Stimulated activated CD4-positive, alpha-beta T cell treated with anti-CD3 and anti-CD28 coated beads, TNF-alpha, amount 100 ng/mL, for 48 hours (primary cell): ENCODE measurements at places on chromosomes 16 and 17.

DNA sequence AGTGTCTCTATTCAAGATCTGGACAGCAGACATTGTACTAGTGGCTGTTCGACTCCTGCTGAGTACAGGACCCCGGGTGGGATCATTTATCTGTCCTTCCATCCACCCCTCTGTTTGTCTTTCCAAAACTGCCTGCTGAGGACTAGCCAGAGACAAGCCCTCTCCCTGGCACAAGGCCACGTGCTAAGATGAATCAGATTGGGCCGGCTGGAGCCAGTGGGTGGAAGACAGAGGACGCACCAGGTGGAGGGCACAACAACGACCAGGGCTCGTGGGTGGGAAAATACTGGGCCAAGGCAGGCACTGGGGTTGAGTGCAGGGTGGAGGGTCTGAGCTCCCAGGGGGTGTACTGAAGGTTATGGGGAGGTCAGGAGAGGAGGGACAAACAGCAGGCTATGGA lies 1.4 kb upstream of the CA7 start:
- DNase-seq, result no peak

DNA sequence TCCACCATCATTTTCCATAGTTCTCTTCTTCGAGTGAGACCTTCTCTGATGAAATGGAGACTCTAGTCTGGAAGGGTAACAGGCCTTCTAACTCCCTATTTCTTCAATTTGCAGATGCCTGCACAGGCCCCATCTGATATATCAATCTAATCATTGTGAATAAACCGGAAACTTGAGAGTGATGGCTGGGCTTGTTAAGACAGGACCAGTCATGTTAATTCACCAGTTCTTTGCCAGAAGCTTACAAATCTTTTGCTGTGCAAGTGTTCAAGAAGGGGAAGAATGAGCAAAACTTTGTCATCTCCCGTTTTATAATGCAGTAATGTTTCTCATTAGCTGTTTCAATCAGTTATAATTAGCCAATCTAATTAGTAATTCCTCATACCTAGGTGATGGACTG lies 1561.3 kb upstream of the GOT2 start:
- DNase-seq, result no peak

GRCh38 chr17:44587339-44587738 lies 30.1 kb downstream of the FZD2 start:
- DNase-seq, result no peak

DNA sequence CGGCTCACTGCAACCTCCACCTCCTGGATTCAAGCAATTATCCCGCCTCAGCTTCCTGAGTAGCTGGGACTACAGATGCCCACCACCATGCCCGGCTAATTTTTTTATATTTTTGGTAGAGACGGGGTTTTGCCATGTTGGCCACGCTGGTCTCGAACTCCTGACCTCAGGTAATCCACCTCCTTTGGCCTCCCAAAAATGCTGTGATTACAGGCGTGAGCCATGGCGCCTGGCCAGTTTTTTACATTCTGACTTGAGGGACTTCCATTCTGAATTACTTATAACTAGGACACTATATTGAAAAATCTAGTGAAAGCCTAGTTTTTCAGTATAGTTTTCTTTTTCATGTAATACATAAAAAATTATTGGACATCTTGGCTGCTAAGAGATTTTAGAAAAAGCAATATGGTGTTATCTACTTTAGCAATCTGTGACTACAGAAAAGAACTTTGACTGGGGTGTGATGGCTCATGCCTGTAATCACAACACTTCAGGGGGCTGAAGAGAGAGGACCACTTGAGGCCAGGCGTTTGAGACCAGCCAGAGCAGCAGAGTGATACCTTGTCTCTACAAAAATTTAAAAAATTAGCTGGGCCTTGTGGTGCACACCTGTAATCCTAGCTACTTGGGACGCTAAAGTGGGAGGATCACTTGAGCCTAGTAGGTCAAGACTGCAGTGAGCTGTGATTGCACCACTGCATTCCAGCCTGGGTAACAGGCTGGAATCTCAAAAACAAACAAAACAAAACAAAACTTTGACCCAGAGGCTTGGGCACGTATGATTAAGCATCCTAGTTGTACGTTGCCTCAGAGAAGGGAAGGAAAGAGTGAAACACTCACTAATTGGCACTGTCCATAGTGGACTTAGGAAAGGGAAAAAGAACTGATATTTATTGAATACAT lies 26.8 kb upstream of the GOSR1 start:
- DNase-seq, result no peak

- no peak for DNase-seq
Observed at GRCh38 chr17:39057701-39058206, 90.6 kb upstream of the FBXO47 start.

DNA sequence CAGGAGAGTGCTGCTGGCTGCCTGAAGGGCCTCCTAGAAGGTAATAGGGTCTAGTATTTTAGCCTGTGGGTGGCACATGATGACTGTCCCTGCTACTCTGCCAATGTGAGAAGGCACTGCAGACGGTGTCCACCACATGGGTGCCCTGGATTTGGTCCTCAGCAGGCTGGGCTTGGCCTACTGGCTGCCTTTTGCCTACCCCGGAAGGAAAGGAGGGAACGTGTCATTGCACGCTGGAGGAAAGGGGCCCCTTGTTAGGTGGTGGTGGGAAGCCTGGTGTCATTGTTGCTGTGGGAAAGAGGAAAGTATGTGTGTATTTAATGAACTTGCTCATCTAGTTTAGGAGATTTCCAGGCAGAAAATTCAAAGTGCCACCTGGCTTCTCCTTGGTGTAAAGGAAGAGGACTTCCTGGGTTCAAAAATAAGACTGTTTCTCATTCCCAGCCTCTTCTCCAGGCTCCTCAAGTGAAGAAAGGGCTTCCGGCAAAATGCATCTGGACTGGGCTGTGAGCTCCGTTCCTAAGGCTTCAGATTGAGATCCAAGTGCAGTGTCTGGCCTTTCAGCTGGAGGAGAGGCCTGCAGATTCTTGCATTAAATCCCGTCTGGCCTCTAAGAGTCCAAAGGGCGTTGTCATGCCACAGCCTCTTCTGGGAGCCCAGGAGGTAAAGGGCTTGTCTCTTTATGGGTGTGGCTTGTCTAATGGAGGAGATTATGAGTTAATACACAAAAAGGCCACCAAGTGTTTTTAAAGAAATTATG lies 55.1 kb downstream of the RPTOR start:
- no peak for DNase-seq

DNA sequence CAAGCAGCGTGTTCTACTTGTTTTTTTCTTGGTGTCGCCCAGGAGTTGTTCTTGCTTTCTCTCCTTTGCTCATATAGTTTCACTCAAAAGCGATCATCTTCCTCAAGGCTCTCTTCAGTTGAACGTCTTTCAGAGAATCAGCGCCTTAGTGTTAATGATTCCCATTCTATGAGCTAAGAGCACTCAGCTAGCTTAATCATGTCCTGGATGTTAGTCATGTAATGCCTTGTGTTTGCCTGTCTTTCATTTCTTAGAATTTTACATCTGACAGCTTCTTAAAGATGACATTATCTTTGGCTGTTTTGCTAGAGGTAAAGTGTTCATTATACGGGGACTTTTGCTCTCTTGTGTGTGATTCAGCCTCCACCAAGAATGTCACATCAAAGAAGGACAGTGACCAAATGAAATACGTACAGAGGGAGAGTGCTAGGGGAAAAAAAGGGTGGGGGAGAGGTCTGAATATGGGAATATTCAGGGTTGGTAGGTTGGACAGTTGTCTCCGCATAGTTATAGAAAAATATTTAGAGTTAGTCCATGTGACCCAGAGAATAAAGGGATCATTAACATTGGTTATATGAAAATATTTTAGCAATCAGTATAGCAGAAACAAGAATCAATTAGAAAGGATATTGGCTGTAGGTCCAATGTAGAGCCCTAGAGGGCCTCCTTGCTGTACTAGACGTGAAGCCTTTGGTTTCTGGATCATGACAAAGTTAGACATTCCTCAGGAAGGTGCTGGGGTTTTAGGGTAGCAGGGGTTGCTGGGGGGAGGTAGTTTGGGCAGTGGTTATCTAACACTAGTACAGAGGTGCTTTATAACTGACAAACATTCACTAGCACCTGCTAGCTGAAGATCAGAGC lies 31.9 kb upstream of the ANKFN1 start:
- no peak for DNase-seq

DNA sequence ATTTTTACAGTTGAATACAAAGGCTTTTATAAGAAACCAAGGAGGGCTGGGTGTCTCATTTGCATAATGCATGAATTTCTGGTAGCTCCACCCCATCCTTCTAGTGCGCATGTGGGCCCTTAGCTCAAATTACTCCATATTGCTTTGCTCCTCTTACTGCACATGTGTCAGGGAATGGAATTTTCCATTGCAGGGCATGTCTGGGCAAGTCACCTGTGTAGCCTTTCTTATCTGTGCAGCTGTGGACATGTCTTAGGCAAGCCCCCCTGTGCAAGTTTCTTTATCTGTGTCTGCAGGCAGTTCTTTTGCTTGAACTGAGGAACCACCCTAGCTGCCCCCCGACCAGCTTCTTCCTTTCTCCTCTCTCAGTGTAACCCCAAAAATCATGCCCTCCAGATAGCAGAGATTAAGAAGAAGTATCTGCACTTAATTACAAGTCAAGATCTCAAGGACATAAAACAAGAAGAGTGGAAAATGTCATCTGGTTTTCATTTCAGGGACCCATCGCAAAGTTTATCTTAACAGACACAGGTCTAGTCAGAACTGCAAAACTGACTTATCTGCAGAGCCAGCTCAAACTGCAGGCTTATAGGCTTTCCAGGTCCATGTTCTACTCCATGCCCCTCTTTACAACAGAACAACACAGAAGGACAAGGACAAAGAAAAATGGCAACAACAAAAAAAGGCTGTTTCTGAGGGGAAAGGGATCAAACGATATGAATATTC lies 137.9 kb upstream of the HS3ST4 start:
- no peak for DNase-seq

GRCh38 chr16:85057212-85057889 lies 29.8 kb downstream of the KIAA0513 start:
- no peak for DNase-seq

DNA sequence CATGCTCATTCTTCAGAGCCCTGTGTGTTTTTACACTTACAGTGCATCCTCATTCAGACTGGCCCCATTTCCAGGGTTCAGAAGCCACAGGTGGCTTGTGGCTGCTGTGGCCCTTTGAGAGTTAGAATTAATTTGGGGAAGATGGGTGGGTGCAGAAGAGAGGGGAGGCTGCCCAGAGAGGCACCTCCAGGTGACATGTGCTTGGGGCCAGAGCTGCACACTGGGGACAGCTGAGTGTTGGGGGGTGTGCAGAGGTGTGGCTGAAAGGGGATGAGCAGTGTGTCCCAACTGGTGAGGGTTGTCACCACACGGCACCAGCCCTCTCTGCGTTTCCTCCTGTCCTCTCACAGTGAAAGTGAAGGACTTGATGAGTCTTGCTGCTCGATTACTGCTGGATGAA lies 6.9 kb upstream of the EIF1 start:
- no peak for DNase-seq

DNA sequence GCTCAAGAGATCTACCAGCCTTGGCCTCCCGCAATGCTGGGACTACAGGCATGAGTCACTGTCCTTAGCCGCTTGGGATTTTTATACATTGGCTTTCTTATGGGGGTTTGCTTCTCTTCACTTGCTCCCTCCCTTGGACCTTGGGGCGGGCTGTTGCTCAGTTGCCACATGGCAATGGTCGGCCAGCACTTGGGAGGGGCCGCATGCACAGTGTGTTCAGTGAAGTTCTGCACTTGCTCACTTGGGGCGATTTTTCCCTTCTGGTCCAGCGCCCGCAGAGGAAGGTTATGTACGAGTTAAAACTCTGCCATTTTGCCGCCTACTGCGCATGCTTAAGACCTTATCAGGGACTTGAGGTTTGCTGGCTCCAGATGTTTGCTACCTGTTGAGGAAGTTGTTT lies 1367.6 kb upstream of the CDH8 start:
- no peak for DNase-seq

DNA sequence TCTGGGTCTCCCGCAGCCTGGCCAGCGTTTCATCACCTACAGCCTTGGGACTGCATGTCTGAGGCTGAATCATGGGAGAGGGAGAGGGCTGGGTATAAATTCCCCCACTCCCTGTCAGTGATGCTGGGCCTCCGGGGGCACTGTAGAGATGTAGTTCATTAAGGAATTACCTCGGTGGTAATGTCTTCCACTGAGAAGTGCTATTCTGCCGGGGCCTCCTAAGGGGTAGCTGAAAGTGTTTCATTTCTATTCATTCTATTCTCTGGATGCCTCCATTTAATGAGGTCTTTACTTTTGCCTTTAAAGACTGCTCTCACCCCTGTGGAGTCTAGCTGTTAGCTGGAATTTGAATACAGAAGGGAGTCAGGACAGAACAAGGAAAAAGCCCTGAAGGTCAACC lies 116.4 kb upstream of the HS3ST4 start:
- DNase-seq, result no peak

DNA sequence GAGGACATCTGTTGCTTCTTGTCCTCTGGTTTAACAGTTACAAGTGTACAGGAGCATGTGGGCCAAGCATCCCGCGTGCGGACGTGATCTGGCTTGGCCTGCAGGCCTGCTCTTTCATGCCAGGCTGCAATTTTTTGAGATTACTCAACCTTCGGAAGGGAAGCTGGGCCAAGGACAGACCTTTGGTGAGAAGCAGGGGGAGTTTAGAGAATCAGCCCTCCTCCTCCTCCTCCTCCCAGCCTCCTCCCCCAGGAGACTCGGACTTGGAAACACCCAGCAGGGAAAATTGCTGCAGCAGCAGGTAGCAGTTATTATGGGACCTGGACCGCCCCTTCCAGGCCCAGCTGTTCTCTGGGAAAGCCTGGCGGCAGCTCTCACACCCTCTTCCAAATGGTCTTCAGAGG lies 5.1 kb upstream of the KLHL36 start:
- DNase-seq, result no peak

GRCh38 chr17:82228278-82228841 lies 482 bp upstream of the SLC16A3 start:
- DNase-seq, result no peak

DNA sequence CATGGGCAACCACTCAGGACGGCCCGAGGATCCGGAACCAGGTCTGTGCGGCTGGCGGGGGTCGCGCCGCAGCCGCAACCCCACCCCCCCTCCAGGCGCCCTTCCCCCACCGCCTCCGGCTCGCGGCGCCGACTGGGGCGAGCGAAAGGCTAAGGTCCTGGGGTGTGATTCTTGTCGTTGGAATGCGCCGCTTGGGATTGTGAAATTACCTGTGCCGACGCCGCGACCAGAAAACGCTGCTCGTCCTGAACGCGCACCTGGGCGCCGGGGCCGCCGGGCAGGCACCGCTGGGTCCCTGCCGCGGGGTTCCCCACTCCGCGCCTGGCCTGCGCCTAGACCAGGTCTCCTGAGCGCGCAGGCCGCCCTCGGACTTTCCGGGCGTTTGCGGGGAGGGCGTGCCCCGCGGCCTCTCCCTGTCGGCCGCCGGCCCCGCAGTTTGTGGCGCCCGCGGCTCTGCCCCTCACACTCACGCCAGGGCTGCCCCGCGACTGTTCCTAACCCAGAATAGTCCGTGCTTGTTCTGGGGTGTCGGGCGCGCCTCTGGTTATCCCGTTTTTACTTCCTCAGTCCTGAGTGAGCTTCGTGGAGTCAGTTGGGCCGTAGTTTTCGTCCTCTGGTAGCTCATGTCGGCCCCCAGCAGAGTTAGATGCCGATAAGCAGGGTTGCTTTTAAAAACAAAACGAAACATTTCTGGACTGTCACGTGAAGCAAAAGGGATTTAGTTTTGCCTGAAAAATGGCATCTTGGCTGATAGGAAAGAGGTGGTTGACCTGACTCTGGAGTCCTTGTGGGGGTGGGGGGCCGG lies 147.2 kb downstream of the SPECC1 start:
- no peak for DNase-seq
